ENCODE measurements at places on chromosomes 16 and 17.
A peak's percentile ranks its signal among the peaks of the same experiment; 100 is the strongest.

- DNase-seq: no peak
Observed at GRCh38 chr16:46757339-46758050, 9.4 kb upstream of the MYLK3 start.

- no peak for DNase-seq
Observed at GRCh38 chr17:19003543-19004420, 782 bp downstream of the FAM83G start.

- no peak for DNase-seq
Observed at GRCh38 chr16:49491106-49491670, 117.6 kb downstream of the C16orf78 start.

GRCh38 chr17:43020789-43021740 is 1.1 kb downstream of the VAT1 start:
- peak; percentile 7 for DNase-seq

- DNase-seq: no peak
Observed at GRCh38 chr16:17306745-17307144, 164.0 kb downstream of the XYLT1 start.

GRCh38 chr17:44084921-44085320 is 14.4 kb downstream of the G6PC3 start:
- DNase-seq: no peak

- DNase-seq: no peak
Observed at GRCh38 chr16:1153480-1154160, 714 bp downstream of the CACNA1H start.

- DNase-seq: no peak
Observed at GRCh38 chr16:8047736-8048135, 542.6 kb downstream of the TMEM114 start.

GRCh38 chr17:50479522-50480141 is 972 bp downstream of the RSAD1 start:
- DNase-seq: peak; percentile 48

GRCh38 chr16:23635958-23636357 is 5.2 kb downstream of the PALB2 start:
- DNase-seq: no peak

- no peak for DNase-seq
Observed at GRCh38 chr16:23071196-23072083, 77.8 kb downstream of the USP31 start.

DNA sequence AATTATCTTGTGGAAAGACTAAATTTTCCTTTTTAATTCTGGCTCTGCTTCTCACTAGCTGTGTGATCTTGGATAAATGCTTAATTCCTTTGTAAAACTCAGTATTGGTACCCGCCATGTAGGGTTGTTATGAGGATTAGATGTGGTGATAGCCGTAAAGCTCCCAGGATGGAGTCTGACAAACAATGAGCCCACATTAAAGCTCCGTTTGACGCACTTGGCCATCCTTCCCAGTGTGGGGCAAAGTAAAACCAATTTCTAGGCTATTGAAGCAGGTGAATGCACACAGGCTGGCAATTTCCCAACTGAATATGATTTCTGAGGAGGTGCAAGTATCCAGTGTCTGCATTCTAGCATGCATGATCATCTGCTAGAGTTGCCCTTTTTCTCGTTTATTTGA is 123.6 kb downstream of the MRTFB start:
- DNase-seq: no peak

GRCh38 chr17:50850640-50851039 is 15.3 kb downstream of the WFIKKN2 start:
- DNase-seq: no peak

- DNase-seq: no peak
Observed at GRCh38 chr17:81159611-81160265, 5.6 kb upstream of the PVALEF start.

DNA sequence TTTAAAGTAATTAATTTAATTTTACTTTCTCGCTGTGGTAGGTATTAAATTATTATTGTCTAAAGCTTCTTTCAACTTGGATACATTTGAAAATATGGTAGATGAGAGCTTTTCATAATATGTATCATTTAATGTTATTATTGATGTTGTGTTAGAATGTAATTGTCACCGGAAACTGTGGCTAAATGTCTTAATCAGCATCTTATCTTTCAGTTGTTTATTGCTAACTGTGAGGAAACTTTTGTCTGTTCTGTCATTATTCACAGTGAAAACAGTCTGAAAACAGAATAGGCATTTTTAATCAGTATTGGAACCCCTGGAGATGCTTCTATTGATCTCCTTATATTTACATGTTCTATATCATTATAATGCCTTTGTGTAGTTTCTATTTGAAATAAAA is 120.7 kb downstream of the STXBP4 start:
- no peak for DNase-seq

- no peak for DNase-seq
Observed at GRCh38 chr17:10036511-10037061, 131.5 kb upstream of the RCVRN start.

DNA sequence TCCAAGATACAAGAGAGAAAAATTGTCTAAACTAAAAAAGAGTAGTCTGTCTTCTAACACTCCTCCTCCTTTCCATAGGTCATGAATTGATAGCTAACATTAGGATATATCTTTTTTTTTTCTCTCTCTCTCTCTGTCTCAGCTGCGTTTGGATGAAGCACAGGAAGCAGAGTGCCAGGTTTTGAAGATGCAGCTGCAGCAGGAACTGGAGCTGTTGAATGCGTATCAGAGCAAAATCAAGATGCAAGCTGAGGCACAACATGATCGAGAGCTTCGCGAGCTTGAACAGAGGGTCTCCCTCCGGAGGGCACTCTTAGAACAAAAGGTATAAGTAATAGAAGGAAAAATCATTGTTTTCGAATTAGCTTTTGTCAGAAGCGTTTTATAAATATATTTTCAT is 32.9 kb downstream of the ABHD15 start:
- no peak for DNase-seq

DNA sequence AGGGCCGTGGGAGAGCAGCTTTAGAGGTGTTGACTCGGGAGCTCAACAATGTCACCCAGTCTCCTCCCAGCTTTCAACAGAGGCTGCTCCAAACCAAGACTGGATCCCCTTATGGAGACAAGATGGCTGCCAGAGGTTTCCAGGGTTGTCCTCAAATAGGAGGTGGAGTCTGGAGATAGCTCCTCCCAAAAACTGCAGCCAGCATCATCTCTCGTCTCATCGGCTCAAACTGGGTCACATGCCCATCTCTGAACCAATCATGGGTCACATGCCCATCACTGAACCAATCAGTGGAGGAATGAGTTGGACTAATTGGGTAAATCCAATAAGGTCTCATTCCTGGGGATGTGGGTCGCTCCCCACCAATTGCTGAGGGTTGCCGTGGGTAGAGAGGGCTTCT is 41.1 kb upstream of the C16orf82 start:
- no peak for DNase-seq

DNA sequence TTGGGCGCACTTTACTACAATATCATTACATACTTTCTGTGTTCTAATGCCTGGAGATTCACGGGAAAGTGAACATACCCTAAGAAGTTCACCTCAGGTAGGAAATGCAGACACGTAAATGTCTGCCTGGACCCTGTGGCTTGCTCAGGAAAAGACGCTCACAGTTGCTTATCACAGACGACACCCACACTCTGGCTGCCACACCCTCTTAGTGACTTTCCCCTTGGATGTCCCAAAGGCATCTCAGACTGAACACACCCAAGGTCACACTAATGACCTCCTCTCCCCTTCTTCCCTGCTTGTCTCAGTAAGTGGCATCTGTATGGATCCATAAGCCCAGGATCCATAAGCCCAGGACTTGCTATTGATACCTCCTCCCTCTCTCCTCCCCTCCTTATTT is 32.6 kb downstream of the CDRT15 start:
- DNase-seq: no peak

DNA sequence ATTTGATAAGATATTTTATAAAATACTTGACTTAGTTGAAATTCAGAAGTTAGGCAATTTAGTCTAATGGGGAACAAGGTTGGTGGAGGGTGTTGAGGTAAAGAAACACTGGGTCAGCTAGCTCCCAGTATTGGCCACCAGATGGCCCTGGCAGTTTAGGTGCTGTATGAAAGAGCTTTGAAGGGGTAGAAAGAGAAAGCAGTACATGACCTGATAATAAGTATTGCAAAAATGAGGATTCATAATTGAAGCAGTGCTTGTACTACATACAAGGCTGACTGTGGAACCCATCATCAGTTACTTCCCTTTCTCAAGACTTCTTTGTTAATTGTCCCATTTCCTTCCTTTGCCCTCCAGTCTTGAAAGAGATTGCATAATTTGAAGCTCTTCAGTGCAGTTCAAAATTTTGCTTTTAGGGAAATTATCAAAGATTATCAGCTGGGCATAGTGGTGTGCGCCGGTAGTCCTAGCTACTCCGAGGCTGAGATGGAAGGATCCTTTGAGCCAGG is 29.4 kb downstream of the TANC2 start:
- DNase-seq: no peak

DNA sequence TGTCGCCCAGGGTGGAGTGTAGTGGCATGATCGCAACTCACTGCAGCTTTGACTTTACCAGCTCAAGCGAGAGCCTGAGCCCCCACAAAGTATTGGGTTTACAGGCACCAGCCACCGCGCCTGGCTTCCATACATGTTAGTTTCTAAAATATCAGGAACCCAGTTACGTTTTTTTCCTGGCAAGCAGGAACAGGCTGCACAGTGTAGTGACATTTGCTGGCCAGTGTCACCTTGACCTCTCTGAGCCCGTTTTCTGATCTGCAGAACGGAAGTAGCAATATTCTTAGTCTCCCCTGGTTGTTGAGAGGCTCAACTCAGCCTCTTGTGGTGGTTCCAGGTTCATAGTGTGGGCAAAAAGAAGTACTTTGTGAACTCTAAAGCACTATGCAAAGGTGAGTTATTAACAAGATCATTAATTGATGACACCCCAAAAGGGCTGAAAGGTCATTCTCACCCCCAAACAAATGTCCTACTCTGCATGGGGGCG is 15.6 kb downstream of the IGF2BP1 start:
- no peak for DNase-seq

GRCh38 chr17:51261024-51261963 is 948 bp downstream of the UTP18 start:
- DNase-seq: peak; percentile 5

- DNase-seq: no peak
Observed at GRCh38 chr16:9481747-9482730, 390.6 kb downstream of the HAPSTR1 start.

DNA sequence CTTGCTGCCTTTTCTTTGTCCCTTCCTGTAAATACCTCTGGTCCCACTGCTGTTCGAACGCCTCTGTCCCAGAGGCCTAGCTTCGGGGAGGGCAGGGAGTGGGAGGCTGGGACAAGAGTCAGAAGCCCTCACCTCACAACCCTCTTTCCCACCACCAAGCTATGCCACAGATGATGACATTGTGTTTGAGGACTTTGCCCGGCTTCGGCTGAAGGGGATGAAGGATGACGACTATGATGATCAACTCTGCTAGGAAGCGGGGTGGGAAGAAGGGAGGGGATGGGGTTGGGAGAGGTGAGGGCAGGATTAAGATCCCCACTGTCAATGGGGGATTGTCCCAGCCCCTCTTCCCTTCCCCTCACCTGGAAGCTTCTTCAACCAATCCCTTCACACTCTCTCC is 10.4 kb downstream of the ARRB2 start:
- DNase-seq: no peak

- no peak for DNase-seq
Observed at GRCh38 chr17:80825471-80826345, 165.9 kb upstream of the CHMP6 start.

- no peak for DNase-seq
Observed at GRCh38 chr17:30520882-30521281, 43.7 kb downstream of the GOSR1 start.

DNA sequence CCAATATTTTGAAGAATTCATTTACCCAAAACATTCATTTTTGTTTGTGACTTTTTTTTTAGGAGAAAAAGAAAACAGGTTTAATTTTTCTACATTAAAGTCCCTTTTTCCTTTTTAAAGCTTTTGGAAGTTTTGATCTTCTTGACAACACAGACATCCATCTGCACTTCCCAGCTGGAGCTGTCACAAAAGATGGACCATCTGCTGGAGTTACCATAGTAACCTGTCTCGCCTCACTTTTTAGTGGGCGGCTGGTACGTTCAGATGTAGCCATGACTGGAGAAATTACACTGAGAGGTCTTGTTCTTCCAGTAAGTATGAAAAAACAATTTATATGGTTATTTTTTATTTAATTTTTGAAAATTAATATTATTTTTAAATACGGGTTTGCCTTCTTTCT is 37.2 kb downstream of the SIAH1 start:
- peak; percentile 5 for DNase-seq

DNA sequence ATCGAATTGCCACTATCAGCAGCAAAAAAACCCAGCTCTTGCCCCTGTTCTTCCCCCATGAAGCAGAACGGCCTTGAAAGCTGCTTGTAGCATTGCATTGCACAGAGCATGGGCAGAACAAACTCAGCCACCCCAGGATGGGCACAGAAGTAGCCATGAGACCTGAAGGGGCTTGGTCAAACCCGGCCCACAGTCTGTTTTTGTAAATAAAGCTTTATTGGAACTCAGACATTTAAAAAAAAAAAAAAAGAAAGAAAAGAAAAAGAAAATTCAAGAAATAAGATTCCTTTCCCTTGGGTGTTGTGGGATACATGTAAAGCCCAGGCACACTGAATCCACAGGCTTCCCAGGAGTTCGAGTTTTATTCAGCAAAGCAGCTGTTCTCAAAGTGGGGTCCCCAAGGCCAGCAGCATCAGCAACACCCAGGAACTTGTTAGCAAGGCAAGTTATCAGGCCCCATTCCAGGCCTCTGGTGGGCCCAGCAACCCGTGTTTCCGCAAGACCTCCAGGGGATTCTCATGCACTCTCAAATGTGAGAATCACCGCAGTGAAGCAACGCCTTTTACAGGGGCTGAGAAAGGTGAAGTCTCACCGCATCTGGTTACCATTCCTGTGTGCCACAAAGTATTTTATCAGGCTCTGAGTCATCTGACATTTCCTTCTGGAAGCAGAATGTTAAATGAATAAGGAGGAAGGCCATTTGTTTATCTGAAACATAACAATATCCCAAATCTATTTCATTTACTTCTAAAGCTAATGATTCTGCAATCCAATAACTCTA is 108.2 kb downstream of the SLC39A11 start:
- DNase-seq: no peak

- DNase-seq: no peak
Observed at GRCh38 chr16:6124136-6124535, 1026.5 kb upstream of the EEF2KMT start.

GRCh38 chr16:2208308-2208707 is 2.4 kb downstream of the BRICD5 start:
- no peak for DNase-seq

DNA sequence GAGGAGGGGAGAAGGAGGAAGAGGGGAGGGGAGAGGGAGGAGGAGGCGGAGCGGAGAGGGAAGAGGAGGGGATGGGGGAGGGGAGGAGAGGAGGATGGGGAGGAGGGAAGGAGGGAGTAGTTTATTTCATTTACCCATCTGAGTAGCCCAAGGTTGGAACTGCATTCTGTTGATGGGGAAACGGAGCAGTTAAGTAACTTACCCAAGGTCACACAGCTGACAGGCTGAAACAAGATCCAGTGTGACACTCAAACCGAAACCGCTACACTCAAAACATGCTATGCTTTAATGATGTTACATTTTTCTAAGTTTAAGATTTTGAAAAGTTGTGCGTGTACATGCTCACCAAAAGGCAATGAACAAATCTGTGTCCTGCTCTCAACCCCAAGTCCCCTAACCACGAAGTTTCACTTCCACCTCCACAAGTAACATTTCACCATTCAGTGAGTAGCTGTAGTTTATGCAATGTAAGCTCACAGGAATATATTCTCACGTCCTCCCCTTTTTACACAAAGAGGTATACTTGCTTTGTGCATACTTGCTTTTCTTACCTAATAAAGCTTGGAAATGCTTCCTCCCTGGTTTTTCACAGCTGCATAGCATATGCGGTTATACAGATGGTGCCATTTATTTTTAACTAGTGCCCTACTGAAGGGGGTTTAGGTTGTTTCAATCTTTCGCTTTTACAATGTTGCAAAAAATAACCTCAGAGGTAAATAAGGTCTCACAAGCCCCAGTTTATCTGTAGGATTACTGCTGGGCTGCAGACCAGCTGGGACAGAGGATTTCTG is 275.3 kb downstream of the PARN start:
- DNase-seq: no peak

All from NCI-H446 treated with DMSO at 0.1 percent for 48 hours (cell line).